HS-27A (cell line): ENCODE measurements at places on chromosomes 12 and 14.

GRCh38 chr14:39396448-39396847, 35.8 kb downstream of the FBXO33 start:
- DNase-seq: no peak

- no peak for DNase-seq
Observed at GRCh38 chr14:106662936-106663550, 1136.7 kb downstream of the TMEM121 start.

GRCh38 chr12:13033476-13033875, 10.7 kb upstream of the FAM234B start:
- no peak for DNase-seq

DNA sequence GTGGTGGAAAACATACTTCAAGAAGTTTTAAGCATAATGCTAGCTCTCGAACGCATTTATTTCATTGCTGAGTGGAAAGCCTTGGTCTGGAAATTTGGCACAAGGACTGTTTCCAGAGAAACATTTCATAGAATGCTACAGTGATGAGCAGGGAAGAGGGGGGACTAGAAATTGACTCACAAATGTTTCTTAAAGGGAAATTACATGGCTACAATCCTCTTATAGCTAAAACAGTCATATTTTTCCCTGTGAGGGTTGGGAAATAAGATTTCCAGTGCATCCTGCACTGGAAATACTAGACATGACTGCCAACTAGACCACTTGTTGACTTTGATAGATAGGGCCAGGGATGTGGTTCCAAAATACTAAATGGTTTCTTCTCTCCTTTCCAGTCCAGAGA, 197.3 kb upstream of the RGS6 start:
- DNase-seq: no peak

GRCh38 chr12:93759512-93760081, 82.4 kb downstream of the CRADD start:
- no peak for DNase-seq

DNA sequence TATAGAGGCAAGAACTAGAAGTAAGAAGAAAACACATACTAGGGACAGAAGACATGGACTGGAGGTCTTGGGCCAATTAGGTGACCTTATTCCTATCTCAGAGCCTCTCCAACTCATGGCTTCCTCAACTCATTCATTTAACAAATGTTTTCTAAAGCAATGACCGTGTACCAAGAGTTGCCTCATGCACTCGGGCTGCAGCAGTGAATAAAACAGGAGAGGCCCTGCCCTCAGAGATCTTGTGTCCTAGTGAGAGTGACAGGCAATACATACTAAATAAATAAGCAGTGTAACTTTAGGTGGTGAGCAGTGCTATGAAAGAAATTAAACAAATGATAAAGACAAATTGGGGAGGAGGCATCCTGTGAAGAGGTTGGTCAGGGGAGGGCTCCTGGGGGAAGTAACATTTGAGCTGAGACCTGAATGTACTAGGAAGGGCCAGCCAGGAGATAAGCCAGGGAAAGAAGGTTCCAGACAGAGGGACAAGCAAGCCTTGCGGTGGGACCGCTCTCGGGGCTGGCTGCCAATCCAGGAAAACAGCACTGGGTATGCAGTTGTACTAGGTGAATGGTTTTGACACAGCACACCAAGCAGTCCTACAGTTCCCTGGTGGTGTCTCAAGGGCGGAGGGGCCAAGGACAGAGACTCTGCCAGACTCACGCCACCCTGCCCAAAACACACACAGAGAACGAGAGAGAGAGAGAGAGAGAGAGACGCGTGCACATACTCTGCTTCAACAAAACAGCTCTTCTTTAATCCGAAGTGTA, 1.3 kb downstream of the NINJ2 start:
- DNase-seq: no peak

- DNase-seq: no peak
Observed at GRCh38 chr14:78566859-78567172, 396.6 kb downstream of the NRXN3 start.

- DNase-seq: no peak
Observed at GRCh38 chr12:17110316-17110715, 504.4 kb upstream of the LMO3 start.

DNA sequence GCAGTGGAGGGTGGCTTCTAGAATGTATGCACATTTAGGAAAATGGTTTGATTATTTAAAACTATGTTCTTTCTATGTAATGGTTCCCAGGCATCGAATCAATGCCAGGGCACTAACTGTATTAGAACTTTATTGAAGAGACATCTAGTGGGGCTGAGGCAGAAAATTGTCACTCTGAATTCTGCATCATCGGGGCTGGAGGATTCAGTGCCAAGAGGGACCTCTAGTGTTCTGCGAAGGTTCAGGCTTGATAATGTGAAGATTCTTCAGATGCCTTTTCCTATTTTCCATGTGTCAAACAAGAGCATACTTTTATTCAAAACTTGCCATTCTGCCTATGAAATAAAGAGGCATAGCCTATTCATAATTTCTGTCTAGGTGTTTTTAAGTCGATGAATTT, 146.3 kb downstream of the CAND1 start:
- DNase-seq: no peak

- DNase-seq: no peak
Observed at GRCh38 chr12:9736936-9737705, 4.2 kb upstream of the CLECL1 start.

DNA sequence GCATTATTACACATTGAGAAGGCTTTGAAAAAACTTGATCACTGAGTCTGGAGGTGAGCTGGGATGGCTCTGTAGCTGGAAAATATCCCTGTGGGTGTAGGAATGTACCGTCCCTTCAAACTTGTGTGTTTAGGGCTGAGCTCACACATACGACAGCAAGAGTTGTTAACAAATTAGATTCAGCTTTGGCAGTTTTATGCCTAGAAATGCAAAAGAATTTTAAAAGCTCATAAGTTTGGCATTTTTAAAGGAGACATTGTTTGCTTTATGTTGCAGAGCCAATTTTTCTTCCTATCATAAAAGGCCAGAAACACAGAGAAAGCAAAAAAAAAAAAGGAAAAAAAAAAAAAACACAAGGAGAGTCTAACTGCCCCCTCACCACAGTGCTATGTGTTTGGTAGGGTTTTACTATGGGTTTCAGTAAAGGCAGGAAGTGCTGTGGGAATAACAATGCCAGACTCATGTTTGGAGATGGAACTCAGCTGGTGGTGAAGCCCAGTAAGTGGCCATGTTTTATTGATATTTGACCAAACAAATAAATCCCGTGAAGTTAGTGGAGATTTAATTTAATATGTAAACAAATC, 78.4 kb downstream of the DAD1 start:
- no peak for DNase-seq

- DNase-seq: no peak
Observed at GRCh38 chr12:84034871-84035270, 877.7 kb downstream of the SLC6A15 start.

- no peak for DNase-seq
Observed at GRCh38 chr12:32877601-32878459, 18.7 kb downstream of the PKP2 start.

DNA sequence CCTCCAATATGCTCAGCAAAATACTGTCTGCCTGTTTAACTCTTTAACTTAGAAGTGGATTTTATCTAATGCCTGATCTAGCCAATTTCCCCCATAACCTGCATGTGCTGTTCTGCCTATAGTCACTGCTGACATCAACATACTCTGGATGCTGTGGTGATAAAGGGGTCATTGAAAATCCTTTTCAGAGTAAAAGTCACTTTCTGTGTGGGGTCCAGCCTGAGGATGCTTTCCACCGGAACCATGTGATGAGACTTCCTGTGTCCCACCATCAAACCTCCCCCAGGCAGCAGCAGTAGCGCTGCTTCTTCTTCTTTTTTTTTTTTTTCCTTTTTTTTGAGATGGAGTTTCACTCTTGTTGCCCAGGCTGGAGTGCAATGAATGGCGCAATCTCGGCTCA, 607.0 kb downstream of the BCL11B start:
- no peak for DNase-seq

GRCh38 chr12:124833693-124834122, 30.0 kb downstream of the SCARB1 start:
- no peak for DNase-seq

- DNase-seq: no peak
Observed at GRCh38 chr12:57112492-57113294, 1.5 kb upstream of the STAT6 start.

GRCh38 chr12:101783150-101783549, 43.9 kb upstream of the SYCP3 start:
- DNase-seq: no peak

- DNase-seq: peak; percentile 7
Observed at GRCh38 chr14:58730792-58731464, 93.2 kb downstream of the DACT1 start.

DNA sequence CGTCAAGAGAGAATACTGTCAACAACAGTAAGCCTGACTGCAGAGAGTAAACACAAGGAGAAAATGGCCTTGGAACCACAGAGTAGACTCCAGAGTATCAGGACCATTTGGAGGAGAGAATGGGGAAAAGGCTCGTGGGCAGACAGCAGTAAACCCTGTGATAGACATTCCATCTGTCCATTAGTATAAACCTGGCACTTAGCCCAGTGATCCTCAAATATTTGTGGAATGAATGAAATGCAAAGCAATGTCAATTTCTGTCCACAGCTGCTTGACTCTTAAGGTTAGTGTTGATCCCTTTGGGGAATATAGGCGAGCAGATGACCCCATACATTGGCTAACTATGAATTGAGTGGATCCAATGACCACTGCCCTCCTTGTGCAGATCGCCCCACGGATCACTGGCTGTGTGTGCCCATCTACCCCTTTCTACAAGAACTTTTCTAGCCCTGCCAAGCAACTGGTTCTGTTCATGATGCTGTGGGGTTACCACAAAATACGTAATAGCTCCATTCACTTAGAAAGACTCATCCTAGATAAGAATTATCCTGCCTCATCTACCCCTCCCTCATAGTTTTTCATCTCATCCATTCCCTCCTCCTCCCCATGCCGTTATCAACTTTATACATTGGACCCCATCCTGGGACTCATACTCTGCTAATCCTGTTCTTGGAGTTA, 846.8 kb downstream of the NRXN3 start:
- DNase-seq: peak; percentile 59

DNA sequence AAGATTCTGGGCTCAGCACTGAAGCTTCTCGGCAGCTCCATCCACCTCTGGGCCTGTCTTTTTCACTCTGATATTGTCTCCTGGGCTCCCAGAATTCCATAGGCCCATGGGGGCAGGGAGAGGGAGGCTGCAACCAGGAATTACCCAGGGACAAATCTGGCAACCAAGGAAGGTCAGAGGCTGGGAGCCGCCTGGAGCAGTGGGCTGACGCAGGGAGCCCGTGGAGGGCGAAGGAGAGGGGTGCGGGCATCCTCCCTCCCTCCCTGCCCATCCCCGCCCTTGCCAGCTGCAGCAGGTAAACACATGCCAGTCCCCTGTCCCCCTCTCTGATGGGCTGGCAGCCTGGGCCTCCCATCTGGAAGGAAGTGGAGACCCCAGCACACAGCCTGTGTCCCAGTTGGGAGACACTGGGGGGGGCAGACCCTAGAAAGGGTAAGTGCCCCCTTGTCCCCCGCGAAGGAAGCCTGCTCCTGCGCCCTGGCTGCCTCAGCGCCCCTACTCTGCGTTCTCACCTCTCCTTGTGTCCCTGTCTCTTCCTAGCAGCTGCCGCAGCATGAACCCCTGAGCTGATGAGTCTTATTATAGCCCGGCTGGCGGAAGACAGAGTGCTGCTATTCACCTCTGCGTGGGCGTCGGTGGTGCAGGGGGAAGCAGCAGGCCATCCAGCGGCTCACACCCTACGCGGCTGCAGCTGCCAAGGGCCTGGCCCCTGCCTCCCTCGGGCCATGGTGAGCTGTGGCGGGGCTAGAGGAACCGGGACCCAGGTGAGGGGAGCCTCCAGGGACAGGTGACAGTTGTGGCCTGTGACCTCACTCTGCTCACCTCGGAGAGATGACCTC, 6.7 kb downstream of the LRTM2 start:
- DNase-seq: no peak

- no peak for DNase-seq
Observed at GRCh38 chr14:54489731-54490444, 1.1 kb upstream of the GMFB start.

GRCh38 chr12:76037130-76038103, 5.8 kb upstream of the PHLDA1 start:
- DNase-seq: no peak

GRCh38 chr14:31877255-31877798, 199.8 kb upstream of the ARHGAP5 start:
- no peak for DNase-seq

DNA sequence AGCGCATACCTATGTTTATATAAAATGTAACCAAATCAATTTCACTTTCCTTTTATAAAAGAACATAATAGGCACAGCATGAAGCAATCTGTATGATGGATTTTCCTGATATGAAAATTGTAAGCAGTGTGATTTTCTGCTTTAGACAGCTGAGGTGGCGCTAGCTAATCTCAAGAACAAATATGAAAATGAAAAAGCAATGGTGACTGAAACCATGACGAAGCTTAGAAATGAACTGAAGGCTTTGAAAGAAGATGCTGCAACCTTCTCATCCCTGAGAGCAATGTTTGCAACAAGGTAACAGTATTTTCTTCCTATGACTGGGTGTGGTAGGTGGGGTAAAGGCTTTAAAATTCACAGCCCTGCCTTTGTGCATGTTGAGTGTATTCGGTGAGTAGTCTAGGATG, 65.0 kb upstream of the FGD4 start:
- no peak for DNase-seq

- DNase-seq: no peak
Observed at GRCh38 chr12:109738209-109738608, 24.6 kb downstream of the FAM222A start.

GRCh38 chr12:77940011-77940423, 109.3 kb downstream of the NAV3 start:
- DNase-seq: no peak

GRCh38 chr14:77104393-77104792, 6.3 kb downstream of the CIPC start:
- DNase-seq: no peak

- no peak for DNase-seq
Observed at GRCh38 chr12:116164250-116165035, 113.0 kb downstream of the MED13L start.

DNA sequence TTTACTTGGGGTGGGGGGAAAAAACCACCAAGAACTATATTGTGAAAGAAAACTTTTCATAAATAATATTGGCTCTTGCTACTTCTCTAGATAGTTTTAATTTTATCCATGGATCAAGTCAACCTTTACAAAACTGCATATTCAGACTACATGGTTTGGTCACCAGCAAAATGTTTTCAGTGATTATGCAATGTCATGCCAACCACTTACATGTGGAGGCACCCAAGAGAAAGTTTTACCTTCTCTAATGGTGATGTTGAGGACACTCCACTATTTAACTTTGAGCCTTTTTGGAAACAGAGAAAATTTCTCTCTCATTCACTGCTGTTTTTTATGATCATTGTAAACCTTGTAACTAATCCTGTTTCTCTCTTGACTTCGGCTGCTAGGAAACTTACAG, 21.6 kb downstream of the PLCZ1 start:
- DNase-seq: no peak

- DNase-seq: no peak
Observed at GRCh38 chr12:88880051-88880450, 299.8 kb upstream of the KITLG start.

GRCh38 chr12:97474161-97474560, 11.6 kb downstream of the RMST start:
- DNase-seq: no peak

- DNase-seq: no peak
Observed at GRCh38 chr14:80152166-80152565, 59.1 kb downstream of the DIO2 start.

- DNase-seq: peak; percentile 90
Observed at GRCh38 chr12:31585271-31585670, 5.7 kb downstream of the DENND5B start.
